ENCODE measurements at places on chromosomes 11 and 22. TPM values are rescaled to one million over a fixed set of nuclear protein-coding genes. Genes with fewer than 3 reads are reported as not detected.

GRCh38 chr22:48635816-48636215 is 1191.9 kb downstream of the BRD1 start:
- no peak overlapping the region for H3K4me3 ChIP-seq
- H3K36me3 ChIP-seq = no peaks in the 10 kb centered on the region
- no peaks in the 10 kb centered on the region for H3K27me3 ChIP-seq
- no peak overlapping the region for H3K27ac ChIP-seq

DNA sequence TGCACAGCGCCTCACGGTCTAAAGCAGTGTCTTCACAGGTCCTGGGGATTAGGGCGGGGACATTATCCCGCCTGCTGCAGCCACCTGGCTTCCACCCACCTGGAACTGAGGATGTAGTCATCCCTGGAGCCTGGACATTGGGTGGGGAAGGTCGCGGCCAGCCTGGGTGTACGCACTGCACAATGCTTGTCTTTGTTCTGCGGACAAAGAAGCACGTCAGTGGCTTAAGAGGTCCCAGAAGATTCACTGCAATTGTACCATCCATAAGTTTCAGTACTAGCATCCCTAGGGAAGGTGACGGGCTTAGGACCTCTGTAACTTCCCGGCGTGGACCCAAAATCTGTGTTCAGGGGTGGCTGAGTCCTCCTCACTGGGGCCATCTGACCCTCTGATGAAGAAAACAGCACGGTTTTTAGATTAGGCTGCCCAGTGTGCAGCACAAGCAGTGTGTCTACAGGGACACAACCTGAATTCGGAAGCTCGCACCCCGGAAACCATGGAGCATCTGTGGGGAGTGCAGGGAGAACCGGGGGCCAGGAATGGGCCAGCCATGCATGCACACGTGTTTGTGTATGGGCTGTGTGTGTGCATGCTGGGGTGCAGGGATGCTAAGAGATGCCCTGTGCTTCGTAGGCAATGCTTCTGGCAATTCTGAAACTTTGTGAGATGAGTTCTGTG is 342.6 kb upstream of the B3GAT1 start:
- no peak overlapping the region for H3K27ac ChIP-seq
- no peaks in the 10 kb centered on the region for H3K27me3 ChIP-seq
- H3K4me3 ChIP-seq = no peak overlapping the region
- no peak for DNase-seq
- H3K36me3 ChIP-seq = no peaks in the 10 kb centered on the region
- H3K4me1 ChIP-seq = no peaks in the 10 kb centered on the region

TRPC6 gene
- total RNA-seq = 13.9 TPM

DNA sequence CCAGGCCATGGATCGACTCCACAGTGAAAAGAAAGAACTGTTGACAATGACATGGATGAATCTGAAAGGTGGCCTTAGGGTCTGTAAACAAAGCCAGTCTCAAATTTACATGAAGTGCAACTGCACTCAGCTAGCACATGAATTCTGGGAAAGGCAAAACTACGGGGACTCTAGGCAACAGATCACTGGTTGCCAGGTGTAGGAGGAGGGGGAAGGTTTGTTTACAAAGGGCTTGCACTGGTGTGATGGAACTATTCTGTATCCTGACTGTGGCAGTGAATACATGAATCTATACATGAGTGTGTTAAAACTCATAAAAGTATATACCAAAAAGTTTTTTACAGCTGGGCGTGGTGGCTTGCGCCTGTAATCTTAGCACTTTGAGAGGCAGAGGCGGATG is 27.3 kb downstream of the ALX4 start:
- no peak overlapping the region for H3K4me3 ChIP-seq
- H3K27ac ChIP-seq = no peak overlapping the region
- H3K36me3 ChIP-seq = no peaks in the 10 kb centered on the region

GRCh38 chr22:35349368-35349703 is 31.6 kb upstream of the HMOX1 start:
- no peak for DNase-seq
- peaks cover 35% of the 10 kb centered on the region for H3K4me1 ChIP-seq
- no peak overlapping the region for H3K4me3 ChIP-seq
- H3K27ac ChIP-seq = no peak overlapping the region
- no peaks in the 10 kb centered on the region for H3K27me3 ChIP-seq

GRCh38 chr22:36571991-36572390 is 43.0 kb upstream of the EIF3D start:
- no peaks in the 10 kb centered on the region for H3K27me3 ChIP-seq
- DNase-seq = no peak
- no peaks in the 10 kb centered on the region for H3K4me1 ChIP-seq
- no peak overlapping the region for H3K27ac ChIP-seq
- no peaks in the 10 kb centered on the region for H3K36me3 ChIP-seq
- H3K4me3 ChIP-seq = no peak overlapping the region

DNA sequence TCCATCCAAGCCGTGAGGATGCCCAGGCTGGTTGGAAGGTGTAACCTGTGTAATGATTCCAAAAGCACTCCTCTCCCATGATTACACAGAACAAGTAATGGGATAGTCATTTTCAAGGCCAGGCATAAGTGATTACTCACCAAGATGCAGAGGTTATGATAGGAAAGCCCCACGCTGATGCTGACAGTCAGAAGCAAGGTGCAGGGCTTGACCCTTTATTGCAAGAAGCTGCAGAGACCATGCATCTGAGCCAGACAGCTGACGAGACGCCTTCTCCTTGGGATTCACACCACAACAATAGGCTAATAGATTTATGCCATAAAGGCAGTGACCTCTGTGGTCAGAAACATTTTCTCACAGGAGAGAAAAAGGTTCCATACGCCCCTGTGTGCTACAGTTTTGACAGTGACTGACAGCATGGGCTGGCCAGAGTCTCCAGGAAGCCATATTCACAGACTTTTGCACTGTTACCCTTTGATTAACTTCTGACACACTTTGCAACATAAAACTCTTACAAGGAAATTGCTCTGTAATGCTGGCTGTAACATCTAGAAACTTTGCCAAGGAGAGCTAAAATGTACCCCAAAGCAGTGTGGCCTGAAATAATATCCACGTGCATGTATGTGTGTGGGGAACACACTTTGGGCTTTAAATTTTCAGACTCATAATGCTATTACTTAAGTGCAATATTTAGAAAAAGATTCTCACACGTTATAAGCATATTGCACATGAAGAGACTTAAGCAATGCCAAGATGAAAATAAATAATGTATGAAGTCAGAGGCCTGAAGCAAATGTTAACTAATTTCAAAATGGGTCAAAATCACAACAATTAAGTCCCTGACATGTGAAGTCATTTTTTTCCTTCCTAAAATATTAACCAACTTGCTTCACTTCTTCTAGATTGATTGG is 1079.0 kb upstream of the TENM4 start:
- H3K4me3 ChIP-seq = no peak overlapping the region
- no peaks in the 10 kb centered on the region for H3K4me1 ChIP-seq
- H3K27me3 ChIP-seq = no peaks in the 10 kb centered on the region
- DNase-seq = no peak

DNA sequence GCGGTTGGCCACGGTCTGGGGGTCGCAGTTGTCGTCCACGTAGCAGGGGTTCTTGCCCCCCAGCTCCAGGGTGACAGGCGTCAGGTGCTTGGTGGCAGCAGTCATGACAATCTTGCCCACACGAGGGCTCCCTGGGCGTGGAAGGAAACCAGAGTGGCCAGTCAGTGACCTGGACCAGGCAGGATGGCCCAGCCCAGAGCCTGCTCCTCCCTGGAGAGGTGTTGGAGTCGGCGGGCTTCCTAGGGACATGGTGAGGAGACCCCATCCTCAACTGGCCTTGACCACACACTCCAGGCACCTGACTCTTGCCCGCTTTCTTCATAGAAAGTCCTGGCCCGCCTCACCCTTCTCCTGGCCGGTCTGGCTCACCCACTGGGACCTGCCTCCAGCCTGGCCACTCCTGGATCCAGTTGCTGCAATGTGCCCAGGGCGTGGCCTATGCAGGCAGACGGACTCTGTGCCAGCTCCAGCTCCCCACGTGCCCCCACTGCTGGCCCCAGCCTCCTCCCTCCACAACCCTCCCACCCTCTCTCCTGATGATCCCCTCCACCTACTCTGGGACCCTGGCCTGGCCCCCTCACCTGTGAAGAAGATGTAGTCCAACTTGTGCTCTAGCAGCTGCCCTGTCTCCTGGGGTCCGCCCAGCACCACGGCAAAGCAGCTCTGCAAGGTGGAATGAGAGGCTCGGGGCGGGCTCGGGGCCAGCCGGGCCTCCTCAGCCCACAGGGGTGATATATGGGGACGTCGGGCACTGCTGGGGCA is 8.7 kb downstream of the ALDH3B2 start:
- H3K4me3 ChIP-seq = no peak overlapping the region
- DNase-seq = no peak

LMO1 gene
- not detected for total RNA-seq

Measured in lower lobe of right lung (tissue), 2 donors.